GM03348 (cell line): ENCODE measurements at places on chromosomes 4 and X.
A peak's percentile ranks its signal among the peaks of the same experiment; 100 is the strongest.

DNA sequence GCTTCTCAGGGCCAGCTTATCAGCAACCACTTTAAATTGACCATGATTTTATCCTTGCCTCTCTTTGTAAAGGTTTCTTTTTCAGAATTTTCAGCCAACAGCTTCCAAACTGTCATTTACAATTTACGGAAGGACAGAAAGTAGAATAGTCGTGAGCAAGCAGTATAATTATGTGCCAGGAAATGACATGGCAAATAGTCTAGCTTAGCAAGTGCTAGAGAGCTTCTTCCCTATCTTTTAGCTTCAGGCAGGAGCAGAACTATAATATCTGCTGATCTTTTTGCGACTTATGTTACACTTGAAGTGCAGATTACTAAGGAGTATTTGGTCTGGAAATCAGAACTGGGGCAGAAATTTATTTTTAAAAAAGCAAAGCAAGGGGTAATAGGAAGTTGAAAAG lies 123.0 kb upstream of the AP1S2 start:
- DNase-seq: no peak

GRCh38 chrX:123581586-123581985 lies 151.3 kb downstream of the THOC2 start:
- no peak for DNase-seq

DNA sequence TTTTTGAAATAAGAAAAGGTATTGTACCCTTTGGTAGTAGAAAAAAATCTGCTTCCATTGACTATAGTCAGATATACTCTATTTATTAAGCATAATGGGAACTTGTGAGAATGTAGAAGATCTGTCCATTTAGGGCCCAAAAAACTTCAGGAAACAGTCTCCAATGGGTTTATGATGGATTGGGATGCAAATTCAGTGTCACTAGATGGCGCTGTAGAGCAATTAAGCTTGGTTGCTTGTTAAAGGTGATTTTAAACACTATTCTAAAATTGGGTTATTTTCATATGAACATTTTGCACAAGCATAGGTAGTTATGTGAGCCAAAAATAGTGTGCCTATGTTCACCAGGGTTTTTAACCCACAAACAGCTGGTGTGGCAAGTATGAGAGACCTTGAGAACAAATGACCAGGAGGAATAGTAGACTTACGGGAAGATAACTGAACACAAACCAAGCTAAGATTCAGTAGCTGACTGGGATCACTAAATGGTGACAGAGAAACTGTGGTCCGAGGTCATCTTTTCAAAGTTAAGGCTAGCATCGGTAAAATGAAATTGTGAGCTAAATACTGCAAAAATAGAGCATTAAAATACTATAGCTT lies 80.3 kb upstream of the LSM6 start:
- DNase-seq: peak; percentile 50

- DNase-seq: no peak
Observed at GRCh38 chr4:39363773-39364393, 2.3 kb downstream of the RFC1 start.

DNA sequence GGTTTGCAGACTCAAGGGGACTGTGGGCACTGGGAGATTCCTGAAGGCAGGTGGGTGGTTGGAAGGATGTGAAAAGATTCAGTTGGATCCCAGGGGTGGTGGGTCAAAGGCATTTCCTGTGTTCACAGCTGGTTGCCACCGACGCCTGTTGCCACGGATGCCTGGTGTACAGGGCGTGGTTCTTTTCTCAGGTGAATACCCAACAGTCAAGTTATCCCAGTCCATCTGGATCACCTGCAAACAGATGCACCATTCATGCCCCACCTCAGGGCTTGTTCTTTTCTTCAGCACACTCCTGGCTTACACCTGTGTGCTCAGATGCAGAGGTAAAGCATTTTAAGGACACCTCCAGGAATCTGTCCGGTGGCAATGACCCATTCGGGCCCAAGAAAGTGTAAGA lies 55.8 kb upstream of the SHOX start:
- no peak for DNase-seq

- no peak for DNase-seq
Observed at GRCh38 chr4:173041482-173041881, 127.1 kb upstream of the GALNT7 start.

GRCh38 chr4:146976145-146976544 lies 30.5 kb upstream of the TTC29 start:
- DNase-seq: no peak

GRCh38 chrX:13258052-13258444 lies 61.8 kb downstream of the ATXN3L start:
- DNase-seq: no peak

DNA sequence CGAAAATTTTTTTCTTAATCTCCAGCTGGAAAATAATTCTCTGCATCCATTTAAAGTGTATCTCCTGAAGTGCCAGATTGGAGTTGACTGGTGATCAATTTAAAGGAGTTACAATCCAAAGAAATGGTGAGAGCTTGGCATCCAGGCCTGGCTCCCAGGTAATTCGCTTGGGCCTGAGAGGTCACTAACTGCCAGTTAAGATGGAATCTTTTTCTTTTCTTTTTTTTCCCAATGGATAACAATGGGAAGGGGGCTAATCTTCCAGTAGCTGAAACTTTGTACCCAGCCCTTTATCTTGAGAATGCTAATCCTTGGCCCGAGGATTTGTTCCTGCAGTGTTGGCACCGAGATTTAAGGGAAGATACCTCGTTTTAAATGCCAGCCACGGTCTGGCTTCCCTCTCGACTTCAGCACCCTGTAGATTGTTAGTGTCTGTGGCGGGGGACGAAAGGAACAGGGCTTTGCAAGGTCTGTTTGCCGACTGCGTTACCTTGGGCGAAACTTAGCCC lies 13.3 kb upstream of the PITX2 start:
- peak; percentile 54 for DNase-seq

DNA sequence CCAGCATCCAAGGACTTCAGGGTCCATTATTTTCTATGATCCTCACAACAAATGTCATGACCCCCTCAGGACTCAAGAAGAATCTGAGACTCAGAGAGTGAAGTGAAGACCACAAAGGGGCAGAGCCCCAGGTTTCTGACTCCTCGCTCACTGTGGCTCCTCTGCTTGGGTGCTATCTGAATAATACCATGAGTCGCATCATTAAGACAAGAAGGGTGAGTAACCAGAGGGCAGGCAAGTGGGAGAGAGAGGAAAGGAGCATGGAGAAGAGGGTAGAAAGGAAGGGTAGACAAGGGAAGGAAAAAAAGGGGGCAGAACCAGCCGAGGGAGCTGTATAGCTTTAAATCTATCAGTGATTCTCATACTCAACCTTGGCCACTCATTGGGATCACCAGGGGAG lies 15.5 kb upstream of the HSD17B10 start:
- DNase-seq: no peak

GRCh38 chrX:3743801-3744439 lies 30.5 kb upstream of the PRKX start:
- DNase-seq: no peak

- DNase-seq: no peak
Observed at GRCh38 chrX:39672405-39672804, 425.4 kb downstream of the BCOR start.

DNA sequence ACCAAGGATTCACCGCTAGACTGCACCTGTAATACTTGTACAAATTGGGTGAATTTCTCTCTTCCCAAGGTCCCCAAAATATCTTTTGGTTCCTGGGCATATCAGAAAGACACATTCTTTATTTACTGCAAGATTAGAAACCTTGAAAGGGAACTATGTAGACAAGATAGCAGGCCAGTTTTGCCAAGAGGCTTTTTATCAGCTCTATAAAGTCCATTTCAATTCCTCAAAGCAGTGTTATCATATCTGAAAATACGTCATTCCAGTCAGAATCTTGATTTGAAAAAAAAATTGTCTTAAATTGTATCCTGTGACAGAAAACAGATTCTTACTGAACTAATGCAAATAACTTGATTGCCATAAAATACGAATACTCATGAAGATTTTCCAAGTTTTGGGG lies 37.0 kb upstream of the NSG1 start:
- no peak for DNase-seq

DNA sequence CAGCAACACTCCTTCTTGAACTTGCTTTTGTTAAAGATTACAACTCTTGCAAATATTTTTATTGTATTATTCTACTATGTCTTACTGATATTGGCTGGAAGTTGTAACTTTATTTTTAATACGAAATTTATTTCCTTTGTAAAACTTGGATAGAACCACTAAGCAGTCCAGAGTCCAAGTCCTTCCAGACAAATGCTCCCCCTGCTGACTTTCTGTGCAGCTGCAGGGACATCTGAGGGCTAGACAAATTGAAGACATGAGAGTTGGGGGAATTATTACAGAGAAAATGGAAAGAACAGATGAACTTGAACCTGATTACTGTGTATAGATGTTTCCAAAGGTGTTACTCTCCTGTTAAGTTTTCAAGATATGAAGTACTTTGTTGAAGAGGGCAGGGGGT lies 238.8 kb downstream of the GRIA3 start:
- peak; percentile 17 for DNase-seq

DNA sequence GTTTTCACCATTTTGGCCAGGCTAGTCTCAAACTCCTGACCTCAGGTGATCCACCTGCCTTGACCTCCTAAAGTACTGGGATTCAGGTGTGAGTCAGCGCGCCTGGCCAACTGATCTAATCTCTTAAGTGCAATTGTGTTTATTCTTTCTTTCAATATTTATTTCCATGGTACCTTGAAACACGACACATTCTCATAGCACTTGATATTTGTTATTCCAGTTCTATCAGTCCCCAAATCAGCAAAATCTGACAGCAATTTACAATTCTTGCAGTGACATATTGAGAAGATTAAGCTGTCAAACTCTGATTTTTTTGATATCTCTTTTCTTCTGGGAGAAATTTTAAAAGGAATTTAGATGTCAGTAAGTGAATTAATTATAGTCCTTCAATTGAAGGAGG lies 218.1 kb upstream of the FAT4 start:
- DNase-seq: no peak

GRCh38 chr4:35364321-35364870 lies 879.9 kb downstream of the ARAP2 start:
- DNase-seq: no peak

GRCh38 chr4:31065086-31065485 lies 344.9 kb downstream of the PCDH7 start:
- no peak for DNase-seq

DNA sequence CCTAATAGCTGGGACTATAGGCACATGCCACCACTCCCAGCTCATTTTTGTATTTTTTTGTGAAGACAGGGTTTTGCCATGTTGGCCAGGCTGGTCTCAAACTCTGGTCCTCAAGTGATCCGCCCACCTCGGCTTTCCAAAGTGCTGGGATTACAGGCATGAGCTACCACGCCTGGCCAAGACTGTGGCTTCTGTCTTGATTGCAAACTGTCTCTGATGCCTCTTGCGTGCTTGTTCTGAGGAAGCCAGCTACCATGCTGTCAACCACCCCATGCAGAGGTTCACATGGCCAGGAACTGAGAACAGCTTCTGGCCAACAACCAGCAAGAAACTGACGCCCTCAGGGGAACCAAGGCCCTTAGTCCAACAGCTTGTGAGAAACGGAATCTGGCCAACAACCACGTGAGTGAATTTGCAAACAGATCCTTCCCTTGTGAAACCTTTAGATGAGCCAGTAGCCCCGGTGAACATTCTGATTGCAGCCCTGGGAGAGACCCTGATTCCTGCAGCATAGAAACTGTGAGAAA lies 71.2 kb downstream of the SUPT20HL2 start:
- DNase-seq: peak; percentile 27

GRCh38 chrX:154712781-154713740 lies 37.8 kb downstream of the GAB3 start:
- peak; percentile 45 for DNase-seq

DNA sequence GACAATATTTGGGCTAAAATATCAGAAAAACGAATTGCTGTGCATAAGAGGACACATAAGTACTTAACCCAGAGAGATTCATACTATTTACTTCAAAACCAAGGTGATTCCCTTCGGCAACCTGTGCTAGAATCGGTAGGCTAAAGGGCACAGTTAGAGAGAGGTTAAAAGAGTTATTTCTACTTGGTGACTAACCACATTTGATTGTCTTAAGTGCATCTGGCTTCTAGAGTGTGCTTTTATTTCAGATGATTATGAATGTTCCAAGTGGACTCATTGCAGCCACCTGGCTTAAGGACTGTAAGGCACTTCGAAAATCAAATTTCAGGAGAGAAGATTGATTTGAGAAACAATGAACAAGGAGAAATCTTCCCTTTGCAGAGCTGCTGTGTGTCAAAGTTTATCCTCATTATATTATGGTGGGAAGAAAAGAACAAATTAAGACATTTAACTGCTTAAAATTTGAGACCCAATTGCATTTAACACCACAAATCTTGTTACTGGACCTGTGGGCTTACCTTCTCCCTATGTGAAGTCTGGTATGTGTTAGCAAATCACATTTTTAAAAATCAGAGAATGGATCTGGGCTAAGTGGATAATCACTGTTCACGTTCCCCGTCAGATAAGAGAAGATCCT lies 34.0 kb downstream of the PHOX2B start:
- DNase-seq: no peak

- no peak for DNase-seq
Observed at GRCh38 chrX:45077748-45078424, 122.8 kb downstream of the DIPK2B start.

DNA sequence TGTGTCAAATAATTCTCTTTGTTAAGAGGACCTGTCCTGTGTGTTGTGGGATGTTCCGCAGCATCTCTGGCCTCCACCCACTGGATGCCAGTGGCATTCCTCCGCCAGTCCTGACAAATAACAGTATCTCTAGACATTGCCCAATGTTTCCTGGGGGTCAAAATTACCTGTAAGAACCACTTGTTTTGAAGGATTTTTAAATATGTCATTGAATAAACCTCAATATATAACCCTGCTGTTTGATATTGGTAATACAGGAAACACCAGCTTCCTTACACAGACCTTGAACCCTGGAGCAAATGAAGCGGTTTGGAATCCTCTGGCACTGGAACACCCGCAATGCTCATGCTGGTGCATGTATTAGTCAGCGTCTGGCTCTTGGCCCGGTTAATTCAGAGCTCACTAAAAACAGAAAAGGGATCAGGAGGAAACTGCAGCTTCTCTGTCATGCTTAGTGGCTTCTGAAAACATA lies 101.3 kb downstream of the TBL1X start:
- peak; percentile 68 for DNase-seq

DNA sequence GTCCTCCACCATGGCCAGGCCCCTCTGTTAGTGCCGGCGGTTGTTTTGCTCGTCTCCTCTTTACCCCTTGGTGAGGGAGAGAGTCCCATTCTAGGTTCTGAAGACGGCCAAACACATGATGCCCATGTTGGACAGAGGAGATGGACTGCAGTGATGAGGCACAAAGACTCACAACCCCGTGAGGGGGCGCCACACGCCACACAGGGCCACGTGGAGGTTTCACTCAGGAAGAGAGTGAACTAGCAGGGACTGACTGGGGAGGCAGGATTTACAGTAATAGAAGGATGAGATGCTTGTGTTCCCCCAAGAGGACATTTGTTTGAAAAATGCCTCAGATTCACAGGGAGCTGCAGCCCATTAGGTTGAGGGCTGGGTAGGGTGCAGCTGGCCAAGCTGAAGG lies 655.3 kb upstream of the FRG1 start:
- no peak for DNase-seq

GRCh38 chr4:101136373-101137370 lies 210.7 kb downstream of the PPP3CA start:
- DNase-seq: no peak

- DNase-seq: peak; percentile 7
Observed at GRCh38 chrX:155148724-155149537, 67.3 kb upstream of the VBP1 start.
